Thoracic aorta (tissue), 2 donors: ENCODE measurements at places on chromosomes 4 and X.

DNA sequence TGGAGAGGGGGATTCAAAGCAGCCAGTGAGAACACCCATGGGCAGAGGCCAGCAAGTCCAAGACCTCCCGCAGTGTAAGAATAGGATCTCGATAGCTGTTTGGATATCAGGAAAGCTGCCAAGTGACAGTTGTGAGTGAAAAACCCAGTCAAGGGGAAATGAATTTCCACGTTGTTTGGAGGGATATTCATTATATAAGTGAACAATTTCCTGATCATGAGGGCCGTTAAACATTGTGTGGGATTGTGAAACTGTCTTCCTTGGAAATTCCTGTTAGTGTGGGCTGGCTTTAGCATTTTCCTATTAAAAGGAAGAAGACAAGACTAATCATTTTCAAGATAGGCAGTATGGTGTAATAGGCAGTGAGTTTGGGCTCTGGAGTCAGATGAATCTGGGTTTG lies 15.0 kb downstream of the CLDN2 start:
- DNase-seq: no peak

GRCh38 chrX:30489323-30489722 lies 88.2 kb downstream of the TASL start:
- DNase-seq: no peak

- peak; percentile 75 for DNase-seq
These were observed 41.8 kb downstream of the FNIP2 start for GRCh38 chr4:158810487-158811215.

- DNase-seq: no peak
These were observed 197.6 kb upstream of the ANXA3 start for GRCh38 chr4:78353921-78354320.

DNA sequence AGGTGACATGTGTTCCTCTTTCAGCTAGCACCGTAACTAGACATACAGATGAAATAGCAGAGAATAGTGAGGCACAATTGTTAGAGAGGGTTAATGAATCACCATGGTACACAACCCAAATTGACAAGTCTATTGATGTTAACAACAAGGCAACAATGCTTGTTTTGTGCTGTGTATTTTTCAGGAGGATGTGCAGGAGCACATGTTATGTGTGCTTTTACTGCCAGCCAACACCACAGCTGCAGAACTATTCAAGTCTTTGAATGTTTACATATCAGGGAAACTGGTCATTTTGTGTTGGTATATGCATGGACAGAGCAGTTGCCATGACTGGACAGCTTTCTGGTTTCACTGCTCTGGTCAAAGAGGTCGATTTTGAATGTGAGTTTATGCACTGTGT lies 32.8 kb downstream of the STBD1 start:
- DNase-seq: no peak

GRCh38 chr4:138522366-138522765 lies 280.2 kb upstream of the SLC7A11 start:
- no peak for DNase-seq

DNA sequence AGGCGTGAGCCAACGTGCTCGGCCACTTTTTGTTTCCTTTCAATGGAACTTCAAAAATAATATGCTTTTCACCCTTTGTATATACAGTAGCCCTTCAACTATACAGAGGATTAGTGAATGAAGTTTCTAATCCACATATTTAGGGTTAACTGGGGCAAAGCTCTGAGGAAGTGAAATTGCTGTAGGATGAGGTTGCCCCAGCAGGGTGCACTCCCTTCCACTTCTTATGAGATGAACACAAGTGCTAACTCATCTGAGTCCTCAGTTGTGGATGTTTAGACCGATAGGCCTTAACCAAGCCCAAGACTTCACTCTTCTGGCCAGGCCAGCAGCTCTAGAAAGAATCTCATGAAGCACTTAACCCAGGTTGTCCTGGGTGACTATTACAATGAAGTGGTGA lies 29.1 kb upstream of the CT55 start:
- no peak for DNase-seq

DNA sequence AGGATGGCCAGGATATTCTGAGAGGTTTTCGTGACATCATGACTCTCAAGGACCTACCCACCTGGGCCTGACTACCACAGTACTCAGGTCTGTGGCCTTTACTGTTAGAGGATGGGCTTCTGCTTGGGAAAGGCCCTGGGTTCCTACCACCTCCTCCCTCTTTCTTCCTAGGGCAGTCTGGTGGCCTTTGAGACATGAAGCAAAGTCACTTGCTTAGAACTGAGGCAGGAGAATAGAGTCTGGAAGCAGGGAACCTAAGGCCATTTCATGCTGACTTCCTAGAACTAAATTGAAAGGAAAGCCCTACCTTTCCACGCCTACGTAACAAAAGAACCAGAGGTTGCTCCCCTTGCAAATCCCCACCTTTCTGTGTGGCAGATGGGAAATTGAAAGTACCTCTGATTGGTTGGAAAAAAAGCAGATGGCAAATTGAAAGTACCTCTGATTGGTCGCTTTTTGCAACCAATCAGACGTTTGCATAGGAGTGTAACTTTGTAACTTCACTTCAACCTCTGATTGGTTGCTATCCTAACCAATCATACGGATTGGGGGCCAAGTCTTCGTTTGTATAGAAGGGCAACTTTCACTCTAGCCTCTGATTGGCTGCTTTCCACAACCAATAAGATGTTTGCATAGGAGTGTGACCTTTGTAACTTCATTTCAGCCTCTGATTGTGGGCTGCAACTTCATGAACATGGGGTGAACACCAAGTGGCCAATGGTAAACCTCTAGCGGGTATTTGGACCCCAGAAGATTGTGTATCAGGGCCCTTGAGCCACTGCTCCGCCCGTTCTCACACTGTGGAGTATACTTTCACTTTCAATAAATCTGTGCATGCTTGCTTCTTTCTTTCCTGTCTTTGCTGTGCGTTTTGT lies 9.9 kb upstream of the AKAP14 start:
- DNase-seq: no peak

DNA sequence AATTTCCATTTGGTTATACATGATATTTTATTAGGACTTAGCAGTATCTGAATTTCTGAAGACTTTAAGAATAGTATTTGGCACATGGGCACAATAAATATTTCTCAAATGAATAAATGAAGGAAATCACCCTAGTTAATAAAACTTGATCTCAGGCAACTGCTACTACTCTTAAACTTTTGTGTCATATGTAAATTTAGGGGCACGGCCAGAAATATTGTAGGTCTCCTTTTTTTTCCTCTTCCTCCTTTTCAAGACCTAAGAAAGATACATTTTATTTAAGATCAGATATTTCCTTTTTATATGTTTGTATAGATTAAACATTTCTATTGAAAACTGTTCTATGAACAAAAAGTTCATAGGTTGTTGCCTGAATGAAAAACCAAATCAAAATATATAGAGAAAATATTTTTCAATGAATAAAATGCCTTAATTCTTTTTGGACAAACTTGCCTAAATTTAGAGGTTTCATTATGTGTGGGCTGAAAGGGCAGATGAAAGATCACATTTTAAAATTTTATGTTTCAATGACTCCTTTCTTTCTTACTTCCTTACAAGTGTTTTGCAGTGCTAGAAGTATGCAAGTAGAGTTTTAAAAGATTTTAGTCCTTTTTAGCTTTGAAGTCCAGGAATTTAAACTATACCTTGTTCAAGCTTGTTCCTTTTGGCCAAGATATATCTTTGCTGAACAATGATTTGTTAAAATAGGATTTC lies 26.3 kb downstream of the CNKSR2 start:
- DNase-seq: no peak

DNA sequence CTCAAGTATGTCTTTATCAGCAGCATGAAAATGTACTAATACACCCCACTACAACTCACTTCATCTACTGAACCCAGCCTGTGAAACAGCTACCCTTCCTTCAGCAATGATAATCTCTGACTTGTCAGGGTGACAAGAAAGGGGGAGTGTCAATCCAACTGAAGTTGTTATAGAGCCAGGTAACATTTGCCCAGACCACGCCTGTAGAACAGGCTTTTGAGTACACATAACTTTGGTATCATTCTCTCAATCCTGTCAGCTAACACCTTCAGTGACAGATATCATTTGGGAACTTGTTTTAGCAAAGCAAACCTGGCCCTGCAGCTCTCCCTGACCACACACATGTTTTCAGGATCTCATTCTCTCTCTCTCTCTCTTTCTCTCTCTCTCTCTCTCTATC lies 592.2 kb downstream of the SMARCA1 start:
- no peak for DNase-seq

- no peak for DNase-seq
These were observed 58.6 kb upstream of the MCF2 start for GRCh38 chrX:139766545-139766983.

- DNase-seq: no peak
These were observed 70.1 kb upstream of the SH3RF1 start for GRCh38 chr4:169340834-169341233.

- no peak for DNase-seq
These were observed 8.5 kb downstream of the LDB2 start for GRCh38 chr4:16889945-16890344.

DNA sequence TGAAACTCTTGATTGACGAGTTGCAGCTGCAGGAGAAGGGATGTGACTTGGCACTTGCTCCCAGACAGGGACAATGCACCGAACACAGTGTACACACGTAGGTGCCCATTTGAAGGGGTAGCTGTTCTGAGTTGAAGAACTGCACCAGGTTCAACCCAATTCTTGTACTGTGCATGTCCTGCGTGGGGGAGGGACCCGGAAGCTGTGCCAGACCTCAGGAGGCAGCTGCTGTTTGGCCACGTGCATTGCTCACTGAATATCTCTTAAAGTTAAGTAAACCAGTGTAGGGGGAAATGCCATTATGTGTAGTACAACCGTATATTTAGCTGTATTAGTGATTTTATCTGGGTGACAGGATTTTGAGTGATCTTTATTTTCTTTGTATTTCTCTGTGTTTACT lies 12.0 kb upstream of the RBBP7 start:
- no peak for DNase-seq

DNA sequence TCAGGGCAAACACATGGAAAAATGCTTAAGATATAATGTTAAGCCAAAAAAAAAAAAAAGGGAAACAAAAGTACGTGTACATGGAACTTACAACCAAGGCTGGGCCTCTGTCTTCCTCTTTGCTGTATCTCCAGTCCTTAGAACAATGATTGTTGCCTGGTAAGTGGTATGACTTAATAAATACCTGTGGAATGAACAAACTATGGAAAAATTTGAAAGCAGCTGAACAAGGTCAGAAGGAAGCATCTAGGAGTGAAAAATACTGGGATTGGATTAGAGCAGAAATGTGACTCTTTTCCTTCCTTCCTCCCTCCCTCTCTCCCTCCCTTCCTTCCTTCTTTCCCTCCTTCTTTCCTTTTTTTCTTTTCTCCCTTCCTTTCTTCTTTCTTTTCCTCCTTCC lies 54.2 kb upstream of the SMIM10 start:
- DNase-seq: no peak

DNA sequence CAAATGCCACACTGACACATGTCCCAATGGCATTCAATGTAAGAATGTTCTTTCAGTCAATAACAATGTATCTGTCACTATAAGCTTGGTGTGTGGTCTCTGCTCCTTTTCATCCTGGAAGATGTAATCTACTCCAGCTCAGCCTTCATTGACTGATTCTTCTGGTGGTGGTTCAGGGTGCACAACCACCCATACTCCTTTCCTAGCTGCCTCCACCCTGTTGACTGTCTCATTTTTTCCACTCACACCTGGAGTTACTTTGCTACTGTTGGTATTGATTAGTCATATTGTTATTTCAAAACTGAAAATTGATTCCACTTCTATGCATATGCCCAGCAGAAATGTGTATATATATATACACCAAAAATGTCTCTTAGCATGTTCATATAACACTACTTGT lies 140.5 kb downstream of the ASB9 start:
- DNase-seq: no peak
